HT1080 (cell line): ENCODE measurements at places on chromosomes 5 and 9. TPM values are rescaled to one million over a fixed set of nuclear protein-coding genes. Genes with fewer than 3 reads are reported as not detected.
A peak's percentile ranks its signal among the peaks of the same experiment; 100 is the strongest.

DNA sequence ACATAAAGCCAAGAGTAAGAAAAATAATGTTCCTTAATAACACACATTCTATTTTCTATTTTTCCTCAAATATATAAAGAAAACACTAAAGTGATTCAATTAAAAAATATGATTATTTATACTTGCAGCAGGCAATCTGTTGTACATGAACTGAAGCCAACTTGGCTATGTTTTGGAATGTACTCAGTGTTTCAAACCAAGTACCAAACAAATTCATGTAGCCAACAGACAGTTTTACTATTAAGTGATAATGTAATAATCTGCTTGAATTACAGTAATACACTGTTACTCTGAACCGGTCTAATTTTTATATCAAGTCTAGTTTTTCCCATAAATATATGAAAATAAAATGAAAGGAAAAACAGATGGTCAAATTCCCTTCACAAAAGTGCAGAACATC lies 58.0 kb downstream of the CEP120 start:
- no peak for DNase-seq

DNA sequence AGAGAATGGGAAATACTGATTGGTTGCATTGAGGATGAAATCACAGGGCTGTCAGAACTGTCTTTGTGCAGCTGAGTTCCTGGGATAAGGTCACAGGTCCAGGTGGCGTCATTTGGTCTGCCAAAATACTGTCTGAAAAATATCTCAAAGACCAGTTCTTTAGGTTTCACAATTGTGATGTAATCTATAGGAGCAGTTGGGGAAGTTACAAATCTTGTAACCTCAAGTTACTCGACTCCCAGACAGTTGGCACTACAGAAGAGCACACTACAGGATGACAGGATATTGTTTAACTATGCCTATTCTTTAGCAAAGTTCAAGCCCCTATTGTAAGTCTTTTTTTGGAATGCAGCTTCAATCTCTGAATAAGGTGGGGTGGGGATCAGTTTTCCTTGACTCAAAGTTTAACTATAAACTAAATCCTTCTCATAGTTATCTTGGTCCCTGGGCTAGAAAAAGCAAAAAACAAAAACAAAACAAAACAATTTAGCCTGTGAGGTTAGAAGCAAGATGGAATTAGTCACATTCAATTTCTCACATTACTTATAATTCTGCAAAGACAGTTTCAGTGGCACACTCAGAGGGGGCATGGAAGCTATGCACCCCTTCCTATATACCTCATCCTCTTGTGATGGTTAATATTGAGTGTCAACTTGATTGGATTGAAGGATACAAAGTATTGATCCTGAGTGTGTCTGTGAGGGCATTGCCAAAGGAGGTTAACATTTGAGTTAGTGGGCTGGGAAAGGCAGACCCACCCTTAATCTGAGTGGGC lies 276.0 kb downstream of the AUH start:
- DNase-seq: no peak

DNA sequence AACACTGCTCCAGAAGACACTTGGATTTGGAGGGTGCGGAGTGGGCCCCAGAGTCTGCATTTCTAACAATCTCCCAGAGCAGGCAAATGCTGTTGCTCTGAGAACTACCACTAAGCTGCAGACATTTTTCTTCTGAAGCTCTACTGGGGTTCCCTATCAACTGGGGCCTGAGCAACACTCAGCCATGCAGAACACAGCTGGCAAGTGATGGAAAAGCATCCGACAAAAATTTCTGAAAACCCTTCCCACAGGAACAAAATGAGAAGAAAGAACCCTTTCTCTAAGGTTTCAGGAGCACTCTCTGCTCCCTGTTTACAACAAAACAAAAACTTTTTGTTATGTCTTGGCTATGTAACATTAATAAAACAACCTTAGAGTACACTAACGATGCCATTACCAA lies 516.9 kb downstream of the CTNND2 start:
- no peak for DNase-seq

- no peak for DNase-seq
These were observed 49.5 kb downstream of the ST8SIA4 start for GRCh38 chr5:100853582-100853981.

DNA sequence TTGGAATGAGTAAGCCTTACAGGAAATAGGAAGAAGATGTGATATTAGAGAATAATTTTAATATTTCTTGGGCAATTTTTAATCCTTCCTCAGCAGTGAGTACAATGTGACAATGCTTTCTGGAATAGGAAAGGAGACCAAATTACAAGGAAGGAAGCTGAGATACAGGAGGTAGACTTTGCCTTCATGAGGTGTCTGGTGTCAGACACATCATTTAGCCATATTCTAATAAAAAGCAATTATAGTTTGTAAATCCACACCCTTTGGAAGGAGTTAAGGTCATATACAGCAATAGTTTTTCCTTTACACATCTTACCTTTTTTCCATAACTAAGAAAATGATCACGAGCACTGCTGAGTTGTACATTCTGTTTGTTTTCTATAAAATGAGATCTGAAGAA lies 390.4 kb downstream of the SH3GL2 start:
- no peak for DNase-seq

DNA sequence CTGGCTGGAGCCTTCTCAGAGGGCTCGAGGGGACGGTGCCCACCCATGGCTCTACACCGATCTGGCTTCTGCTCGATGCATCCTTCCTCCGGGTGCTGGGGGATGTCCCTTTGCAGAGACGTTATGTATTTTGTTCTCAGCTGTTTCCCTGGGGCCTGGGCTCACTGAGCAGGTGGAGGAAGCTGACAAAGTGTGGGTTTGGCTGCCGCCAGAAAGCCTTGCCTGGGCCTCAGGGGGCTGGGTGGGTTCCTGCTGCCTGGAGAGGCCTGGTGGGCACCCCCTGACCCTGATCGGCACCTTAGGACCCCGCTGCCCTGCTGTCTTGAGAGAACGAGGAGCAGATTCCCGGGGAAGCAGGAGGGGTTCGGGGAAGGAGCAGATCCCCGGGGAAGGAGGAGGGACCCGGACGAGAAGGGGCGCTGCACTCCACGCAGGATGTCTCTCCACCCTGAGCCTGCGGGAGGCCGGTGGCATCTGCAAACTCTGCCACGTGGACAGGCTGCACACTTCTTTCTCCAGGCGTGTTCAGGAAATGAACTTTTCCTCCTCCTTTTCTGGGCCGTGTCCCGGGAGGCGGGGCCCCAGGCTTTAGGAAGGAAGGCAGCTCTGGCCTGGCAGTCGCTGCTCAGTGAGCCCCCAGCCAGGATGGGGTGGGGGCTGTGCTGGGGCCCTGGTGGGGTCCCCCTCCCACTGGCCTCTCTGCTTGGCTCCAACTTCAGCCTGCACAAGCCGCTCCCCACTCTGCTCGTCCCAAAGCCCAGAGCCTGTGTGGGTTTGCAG lies 148.9 kb downstream of the RXRA start:
- no peak for DNase-seq

DNA sequence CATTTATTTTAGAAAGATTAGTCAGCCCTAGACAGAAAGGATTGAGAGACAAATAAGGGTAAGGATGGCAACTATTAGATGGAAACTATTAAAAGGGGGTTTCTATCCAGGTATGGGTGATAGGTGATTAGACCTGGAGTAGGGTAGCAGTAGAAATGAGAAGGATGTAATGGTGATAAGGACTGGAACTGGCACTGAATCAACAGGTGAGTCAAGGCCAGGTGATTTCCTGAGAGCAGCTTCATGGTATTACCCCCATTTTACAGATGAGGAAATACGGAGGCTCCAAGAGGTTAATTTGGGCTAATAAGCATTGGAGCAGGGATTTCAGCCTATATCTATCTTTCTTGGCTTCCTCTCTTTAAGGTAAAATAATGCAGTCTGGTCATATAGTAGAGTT lies 55.7 kb downstream of the CAST start:
- DNase-seq: no peak

DNA sequence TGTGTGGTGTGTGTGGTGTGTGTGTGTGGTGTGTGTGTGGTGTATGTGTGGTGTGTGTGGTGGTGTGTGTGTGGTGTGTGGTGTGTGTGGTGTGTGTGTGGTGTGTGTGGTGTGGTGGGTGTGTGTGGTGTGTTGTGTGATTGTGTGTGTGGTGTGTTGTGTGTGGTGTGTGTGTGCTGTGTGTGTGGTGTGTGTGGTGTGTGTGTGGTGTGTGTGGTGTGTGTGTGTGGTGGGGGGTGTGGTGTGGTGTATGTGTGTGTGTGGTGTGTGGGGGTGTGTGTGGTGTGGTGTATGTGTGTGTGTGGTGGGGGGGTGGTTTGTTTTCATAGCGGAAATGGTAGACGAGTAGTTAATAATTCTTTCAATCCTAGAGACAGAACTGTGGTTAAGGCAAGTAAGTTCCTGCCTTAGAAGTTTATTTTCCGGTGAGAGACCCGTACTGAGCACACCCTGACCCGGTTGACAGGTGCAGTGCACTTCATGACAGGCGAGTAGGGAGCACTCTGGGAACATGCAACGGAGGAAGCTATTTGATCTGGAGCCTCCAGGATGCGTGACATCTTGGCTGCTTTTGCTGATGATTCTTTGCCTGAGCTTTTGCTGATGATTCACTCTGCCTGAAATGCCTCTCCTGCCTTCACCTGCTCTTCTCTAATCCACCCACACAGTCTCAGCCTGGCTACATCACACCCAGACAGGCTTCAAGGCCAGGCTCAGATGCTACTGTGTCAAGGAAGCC lies 21.7 kb upstream of the FAT2 start:
- peak; percentile 49 for DNase-seq

GRCh38 chr9:84593352-84593751 lies 76.2 kb upstream of the NTRK2 start:
- no peak for DNase-seq

DNA sequence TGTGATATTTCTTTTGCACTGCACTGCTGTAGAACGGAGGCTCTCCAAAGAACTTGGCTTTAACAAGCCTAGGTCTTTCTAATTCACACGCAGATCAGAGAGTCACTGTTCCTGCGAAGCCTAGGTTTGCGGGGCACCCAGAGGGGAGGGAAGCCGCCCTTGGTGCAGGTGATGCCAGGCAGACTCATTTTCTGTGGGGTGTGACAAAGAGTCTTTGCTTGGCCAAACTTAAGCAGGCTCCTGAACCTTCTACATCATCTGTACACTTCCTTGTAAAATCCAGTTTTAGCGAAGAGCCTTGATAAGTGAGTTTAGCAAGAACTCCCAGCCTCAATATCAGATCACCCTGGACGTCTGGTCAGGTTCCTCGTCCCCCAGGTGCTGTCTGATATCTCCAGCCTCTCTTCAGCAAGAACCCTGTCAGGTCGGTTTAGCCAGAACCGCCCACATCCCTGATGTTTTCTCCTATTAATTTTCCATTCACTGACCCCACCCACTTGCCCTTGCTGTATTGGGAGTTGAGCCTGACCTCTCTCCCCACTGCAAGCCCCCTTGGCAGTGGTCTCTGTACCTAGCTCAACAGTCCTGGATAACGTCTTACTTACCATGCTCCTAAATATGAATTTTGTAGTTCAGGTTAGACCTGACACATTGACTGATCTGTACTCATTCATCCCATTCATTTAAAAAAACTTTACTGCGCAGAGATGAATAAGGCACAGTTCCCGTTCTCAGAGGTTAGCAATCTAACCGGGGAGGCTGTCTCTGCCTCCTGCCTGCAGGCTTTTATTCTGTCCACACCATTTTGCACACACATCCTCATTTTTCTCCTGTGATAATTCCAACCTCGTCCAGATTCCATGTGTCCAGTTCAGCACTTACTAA lies 880 bp upstream of the UBAC1 start:
- DNase-seq: no peak

- peak; percentile 68 for DNase-seq
These were observed 9.6 kb upstream of the BICD2 start for GRCh38 chr9:92774274-92774673.

GRCh38 chr9:10232352-10232930 lies 380.4 kb downstream of the PTPRD start:
- peak; percentile 13 for DNase-seq

DNA sequence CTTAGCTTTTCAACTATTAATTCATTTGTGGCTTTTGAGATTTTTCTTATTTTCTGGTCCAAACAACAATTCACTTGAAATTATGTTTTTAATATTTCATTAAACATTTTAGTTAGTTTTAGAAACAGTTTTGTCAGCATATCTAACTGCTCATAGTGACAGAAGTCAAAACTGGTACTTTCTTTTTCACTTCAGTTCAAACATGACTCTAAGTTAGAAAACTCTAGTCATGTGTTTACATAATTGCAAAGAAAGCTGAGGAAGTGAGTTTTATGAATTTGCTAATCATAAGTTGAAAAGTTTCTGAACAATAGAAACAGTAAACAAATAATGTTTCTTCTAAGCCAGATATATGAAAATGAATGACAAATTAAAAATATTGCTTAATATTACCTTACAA lies 1931.0 kb downstream of the EFNA5 start:
- no peak for DNase-seq

- no peak for DNase-seq
These were observed 13.1 kb upstream of the CCIN start for GRCh38 chr9:36156116-36156515.

DNA sequence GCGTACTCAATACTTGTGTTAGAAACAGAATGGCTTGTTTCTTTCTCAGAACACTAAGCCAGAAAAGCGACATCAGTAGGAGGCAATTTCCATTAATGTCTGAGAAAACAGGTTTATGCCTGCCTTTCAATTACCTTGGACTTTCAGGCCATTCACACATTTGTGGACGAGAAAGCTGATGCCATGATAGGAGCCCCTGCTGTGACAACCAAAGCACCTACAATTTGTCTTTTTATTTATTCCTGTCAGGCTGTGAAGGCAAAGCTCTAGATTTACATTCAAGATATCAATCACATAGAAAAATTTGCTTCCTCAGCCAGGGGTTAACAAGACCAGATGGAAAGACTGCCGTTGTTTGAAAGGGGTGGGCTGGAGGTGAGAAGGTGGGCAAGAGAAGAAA lies 76.2 kb downstream of the C7 start:
- no peak for DNase-seq

- DNase-seq: no peak
These were observed 119.8 kb upstream of the IRX2 start for GRCh38 chr5:2871282-2871681.

GRCh38 chr5:2619216-2619615 lies 132.3 kb downstream of the IRX2 start:
- DNase-seq: no peak

GRCh38 chr5:117161718-117162335 lies 587.2 kb upstream of the SEMA6A start:
- no peak for DNase-seq

DNA sequence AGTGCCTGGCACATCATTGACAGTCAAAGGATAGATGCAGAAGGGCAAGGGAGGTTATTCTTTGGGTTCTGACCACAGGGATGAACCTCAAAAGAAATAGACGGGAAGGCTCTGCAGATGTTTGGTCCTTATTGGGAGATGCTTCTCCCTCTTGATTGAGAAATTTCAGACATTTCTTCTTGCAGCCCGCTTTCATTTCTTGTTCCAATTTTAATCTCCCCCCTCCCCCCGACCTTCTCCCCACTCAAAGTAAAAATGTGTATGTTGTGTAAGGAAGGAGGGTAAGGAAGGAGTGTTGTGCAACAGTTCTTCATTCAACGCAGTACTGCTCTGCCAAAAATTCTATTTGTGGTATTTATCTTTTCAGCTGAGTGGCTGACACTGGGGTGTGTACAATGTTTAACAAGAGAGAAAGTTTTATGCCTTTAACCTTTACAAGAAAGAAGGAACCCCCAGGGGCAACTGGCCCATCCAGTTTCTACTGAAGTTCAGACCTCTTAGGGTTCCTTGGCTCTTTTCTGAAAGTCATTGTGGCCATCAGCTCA lies 46.3 kb upstream of the TNFSF15 start:
- DNase-seq: no peak

- DNase-seq: no peak
These were observed 1.1 kb upstream of the ENTPD2 start for GRCh38 chr9:137054932-137055384.

The QRFP gene
- total RNA-seq: not detected in 2 replicates

The ANKRD33B gene
- 4.9 and 5.2 TPM in 2 replicates for total RNA-seq

The MAP3K1 gene
- 4.4 and 5.1 TPM in 2 replicates for total RNA-seq

The SOWAHA gene
- not detected in 2 replicates for total RNA-seq

The PRLR gene
- total RNA-seq: 0.34 and 1.7 TPM in 2 replicates

The ZNF354C gene
- 1.7 and 1.9 TPM in 2 replicates for total RNA-seq

The CDKN2AIPNL gene
- total RNA-seq: 81.7 and 83.0 TPM in 2 replicates

The SV2C gene
- total RNA-seq: not detected in 2 replicates
